ENCODE measurements at places on chromosomes 13 and 19.
A peak's percentile ranks its signal among the peaks of the same experiment; 100 is the strongest.

- DNase-seq = no peak
Observed at GRCh38 chr19:12720851-12721655, 2.7 kb downstream of the TNPO2 start.

GRCh38 chr13:111485491-111486250, 165.2 kb downstream of the TEX29 start:
- no peak for DNase-seq

- DNase-seq = no peak
Observed at GRCh38 chr13:22018836-22019210, 347.9 kb downstream of the FGF9 start.

GRCh38 chr19:44972802-44973201, 17.6 kb downstream of the CLPTM1 start:
- no peak for DNase-seq

DNA sequence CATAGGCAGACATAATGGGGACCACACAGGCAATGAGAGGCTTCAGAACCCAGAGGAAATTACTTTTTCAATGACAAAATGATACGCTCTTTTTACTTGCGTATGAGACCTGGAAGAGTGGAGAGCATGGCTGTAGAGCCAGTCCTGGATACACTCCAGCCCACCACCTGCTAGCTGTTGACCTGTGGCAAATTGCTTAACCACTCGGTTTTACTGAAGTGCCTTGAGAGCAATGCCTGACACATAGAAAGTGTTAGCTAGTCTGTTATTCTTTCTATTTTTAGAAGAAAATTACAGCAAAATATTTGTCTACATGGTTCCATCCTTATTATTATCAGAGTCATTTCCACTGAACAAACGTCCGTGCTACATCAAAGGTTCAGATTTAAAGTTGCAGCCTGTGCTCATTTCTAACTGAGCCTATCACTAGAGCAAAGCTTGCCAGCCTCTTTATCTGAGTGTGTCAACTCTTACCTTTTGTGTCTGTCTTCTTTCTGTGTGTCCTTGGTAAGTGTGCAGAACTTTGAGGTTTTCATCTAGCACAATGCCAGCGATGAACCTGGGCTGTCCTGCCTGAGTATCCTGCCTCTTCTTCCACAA, 9.6 kb upstream of the GPR183 start:
- peak; percentile 22 for DNase-seq

DNA sequence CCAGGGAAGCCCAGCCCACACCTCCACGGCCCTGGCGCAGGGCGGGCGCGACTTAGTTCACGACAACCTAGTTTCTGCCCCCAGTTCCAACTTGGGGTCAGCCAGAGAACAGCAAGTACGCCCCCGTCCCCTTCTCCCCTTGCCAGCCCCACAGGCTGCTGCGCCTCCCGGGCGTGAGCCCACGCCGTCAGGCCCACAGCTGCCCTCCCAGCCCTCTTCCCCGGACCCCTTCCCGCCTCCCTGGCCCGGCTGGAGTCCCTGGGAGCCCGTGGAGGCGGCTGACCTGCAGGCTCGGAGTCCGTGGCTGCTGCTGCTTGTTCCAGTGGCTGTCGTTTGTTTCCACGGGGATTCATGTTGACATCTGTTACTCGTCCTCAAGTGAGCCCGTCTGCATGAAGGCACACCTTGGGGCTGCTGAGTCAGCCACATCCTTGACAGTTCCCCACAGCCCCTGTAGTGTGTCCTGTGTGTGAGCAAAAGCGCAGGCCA, 86.0 kb downstream of the ATP11A start:
- DNase-seq = no peak

GRCh38 chr19:39568604-39569003, 28.6 kb upstream of the EID2 start:
- DNase-seq = no peak

DNA sequence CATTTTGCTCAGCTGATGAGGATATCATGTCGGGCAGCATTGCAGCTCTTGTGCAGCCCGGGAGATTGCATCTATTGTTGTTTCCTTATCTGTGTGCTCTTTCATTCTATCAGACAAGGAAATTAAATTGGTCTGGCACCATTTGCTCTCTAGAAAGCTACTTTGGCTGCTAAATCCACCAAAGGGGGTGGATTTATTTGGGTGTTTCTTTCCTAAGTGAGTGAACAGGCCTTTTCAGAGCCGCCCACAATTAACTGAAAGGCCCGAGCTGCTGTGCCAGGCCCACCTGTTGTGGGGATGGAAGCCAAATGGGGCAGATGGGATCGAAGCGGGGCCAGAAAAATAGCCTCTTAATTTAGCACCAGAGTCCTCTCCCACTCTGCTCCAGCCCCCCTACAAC, 99.4 kb downstream of the DNAJC15 start:
- no peak for DNase-seq

- no peak for DNase-seq
Observed at GRCh38 chr13:98173431-98174152, 3.5 kb downstream of the RNF113B start.

GRCh38 chr19:7718668-7719067, 13.2 kb downstream of the CLEC4G start:
- DNase-seq = no peak

DNA sequence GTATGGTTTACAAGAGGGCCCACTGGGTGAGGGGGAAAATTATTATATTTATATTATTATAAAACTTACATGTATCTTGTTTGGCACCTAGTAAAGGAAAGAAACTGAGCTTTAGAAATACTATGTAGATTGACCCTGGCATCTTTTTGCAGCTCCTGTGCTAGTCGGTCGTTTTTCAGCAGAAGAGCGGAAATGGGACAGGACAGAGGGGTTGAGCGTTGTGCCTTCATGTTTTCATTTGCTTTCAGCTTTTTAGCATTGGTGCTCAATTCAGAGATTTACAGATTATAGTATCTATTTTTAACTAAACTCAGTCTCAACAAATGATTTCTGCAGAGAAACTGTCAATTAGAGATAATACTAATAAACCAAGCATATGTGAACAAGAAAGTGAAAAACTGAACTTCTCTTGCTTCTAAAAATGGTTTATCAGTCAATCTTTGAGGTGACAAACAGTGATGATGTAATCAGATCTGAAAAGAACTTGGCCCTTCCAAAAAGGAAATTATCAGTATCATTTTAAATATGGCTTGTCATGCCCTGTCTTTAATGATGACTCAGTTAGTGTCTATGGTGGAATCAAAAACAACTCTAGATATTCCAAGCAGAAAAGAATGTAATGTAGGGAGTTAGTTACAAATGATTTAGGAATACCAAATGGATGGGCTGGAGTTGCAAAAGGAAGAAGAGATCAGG, 56.9 kb upstream of the KCTD4 start:
- DNase-seq = no peak

DNA sequence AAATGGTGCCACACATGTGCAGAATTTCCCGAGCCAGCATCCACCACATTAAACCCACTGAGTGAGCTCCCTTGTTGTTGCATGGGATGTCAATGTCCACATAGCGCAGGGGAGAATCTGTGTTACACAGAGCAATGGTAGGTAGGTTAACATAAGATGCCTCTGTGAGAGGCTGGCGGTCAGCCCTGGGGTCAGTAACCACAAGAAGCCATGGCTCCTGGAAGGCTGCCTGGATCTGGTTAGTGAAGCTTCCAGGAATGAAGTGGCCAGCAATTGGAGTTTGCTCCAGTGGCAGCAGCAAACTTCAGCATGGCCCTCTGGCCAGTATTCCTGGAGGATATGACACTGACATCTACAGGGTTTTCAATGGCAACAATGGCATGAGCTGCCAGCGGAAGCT, 37.0 kb upstream of the PCDH9 start:
- DNase-seq = no peak

- no peak for DNase-seq
Observed at GRCh38 chr19:35357867-35358573, at the start of gene FFAR3. FFAR3 (plus strand) TSS chr19:35358460; CDS start chr19:35358891, 431 bp downstream.

DNA sequence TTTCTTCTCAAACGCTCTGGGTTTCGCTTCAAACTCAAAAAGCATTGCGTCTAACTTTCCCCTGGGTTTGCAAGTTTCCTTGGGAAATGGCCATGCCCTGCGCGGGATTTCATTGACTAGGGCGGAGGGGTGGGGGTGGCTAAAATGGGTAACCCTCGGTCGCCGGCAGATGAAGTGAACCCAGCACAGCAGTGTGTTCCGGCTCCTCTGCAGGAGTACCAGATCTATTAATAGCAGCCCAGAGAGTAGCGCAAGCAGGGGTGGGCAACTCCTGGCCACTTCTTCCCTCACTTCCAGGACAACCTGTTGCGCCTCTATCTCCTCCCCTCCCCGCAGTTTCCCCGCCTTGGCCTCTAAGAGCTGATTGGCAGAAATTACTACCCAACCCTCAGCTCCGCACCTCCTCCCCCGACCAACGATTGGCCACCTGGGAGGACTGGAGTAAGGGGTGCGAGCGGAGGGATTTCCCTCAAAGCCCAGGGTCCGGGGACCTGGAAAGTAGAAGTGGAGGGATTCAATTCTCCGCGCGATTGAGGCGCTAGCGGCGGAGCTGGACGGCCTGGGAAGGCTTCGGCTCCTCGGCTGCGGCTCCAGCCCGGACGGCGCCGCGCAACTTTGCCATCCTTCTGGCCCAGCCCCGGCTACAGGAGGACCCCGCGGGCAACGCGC, at the start of gene FREM2:
Gene FREM2, plus strand, starts transcription at position 501 of the 669 bp plus-strand sequence. CDS start 268 bp downstream, outside the sequence.
- peak; percentile 97 for DNase-seq

- no peak for DNase-seq
Observed at GRCh38 chr13:39484506-39485313, 118.3 kb downstream of the LHFPL6 start.

DNA sequence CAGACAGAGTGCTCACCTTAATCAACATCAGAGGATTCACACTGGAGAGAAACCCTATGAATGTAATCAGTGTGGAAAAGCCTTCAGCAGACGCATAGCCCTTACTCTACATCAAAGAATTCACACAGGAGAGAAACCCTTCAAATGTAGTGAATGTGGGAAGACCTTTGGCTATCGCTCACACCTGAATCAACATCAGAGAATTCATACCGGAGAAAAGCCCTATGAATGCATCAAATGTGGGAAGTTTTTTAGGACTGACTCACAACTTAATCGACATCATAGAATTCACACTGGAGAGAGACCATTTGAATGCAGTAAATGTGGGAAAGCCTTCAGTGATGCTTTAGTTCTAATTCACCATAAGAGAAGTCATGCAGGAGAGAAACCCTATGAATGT, 18.3 kb downstream of the ZNF527 start:
- DNase-seq = no peak

DNA sequence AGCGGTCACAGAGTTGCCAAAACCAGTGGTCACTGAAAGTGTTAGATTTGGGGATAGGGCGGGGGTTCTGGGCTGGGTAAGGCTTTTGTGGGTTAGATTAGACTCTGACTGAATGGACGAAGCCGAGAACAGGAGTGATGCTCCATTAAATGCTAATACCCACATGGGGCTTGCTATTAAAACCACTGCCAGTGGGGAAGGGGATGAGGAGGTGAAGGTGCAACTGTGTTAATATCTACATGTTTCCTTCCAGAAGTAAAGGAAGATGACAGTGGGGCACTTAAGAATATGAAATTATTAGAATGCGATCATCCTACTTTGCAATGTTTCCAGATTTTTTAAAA, 573 bp upstream of the ZNF614 start:
- peak; percentile 77 for DNase-seq

- no peak for DNase-seq
Observed at GRCh38 chr19:2678044-2678671, 24.3 kb downstream of the GNG7 start.

DNA sequence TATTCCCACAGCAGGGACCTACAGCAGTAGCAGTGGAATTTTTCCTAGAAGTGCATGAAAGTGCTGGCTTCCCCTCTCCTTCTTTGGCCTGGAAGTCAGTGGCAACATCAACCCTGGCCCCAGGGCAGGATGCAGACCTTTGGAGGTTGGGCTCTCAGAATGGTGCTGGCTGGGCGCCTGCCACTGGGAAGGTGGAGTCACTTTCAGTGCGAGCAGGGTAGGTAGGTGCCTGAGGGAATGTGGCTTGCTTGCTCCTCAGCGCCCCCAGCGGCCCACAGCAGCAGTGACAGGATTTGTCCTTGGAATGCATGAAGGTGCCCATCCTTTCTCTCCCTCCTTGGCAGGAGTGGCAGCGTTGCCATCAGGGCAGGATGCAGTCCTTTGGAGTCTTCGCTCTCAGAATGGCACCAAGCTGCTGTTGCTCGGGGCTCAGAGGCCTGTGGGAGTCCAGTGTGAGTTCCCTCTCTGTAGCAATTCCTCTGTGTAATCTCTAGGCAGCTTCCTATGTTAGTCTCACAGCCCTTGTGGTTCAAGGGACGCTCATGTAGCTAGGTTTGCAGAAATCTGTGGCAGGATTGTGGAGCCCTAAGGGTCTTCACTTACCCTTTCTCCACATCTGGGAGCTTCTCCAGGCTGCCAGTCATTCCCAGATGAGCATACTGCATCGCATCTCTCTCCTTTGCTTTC, 354.4 kb upstream of the DACH1 start:
- no peak for DNase-seq

DNA sequence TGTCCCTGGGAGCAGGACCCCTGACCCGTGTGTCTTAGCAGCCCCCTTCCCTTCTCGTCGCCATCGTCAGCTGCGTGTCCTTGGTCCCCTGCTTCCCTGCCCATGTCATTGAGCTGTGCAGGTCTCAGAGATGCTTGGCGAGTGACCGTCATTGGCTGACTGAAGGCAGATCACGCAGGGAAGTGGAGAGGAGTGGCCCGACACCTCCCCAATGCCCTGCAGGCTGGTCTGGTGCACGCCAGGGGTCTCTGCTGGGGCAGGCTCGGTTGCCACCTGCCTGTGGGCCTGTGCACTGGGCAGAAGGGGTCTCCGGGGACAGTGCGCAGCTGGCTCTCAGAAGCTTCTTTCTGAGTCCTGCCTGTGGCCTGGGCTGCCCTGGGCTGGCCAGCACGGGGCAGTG, 6.2 kb downstream of the GNA11 start:
- DNase-seq = no peak

DNA sequence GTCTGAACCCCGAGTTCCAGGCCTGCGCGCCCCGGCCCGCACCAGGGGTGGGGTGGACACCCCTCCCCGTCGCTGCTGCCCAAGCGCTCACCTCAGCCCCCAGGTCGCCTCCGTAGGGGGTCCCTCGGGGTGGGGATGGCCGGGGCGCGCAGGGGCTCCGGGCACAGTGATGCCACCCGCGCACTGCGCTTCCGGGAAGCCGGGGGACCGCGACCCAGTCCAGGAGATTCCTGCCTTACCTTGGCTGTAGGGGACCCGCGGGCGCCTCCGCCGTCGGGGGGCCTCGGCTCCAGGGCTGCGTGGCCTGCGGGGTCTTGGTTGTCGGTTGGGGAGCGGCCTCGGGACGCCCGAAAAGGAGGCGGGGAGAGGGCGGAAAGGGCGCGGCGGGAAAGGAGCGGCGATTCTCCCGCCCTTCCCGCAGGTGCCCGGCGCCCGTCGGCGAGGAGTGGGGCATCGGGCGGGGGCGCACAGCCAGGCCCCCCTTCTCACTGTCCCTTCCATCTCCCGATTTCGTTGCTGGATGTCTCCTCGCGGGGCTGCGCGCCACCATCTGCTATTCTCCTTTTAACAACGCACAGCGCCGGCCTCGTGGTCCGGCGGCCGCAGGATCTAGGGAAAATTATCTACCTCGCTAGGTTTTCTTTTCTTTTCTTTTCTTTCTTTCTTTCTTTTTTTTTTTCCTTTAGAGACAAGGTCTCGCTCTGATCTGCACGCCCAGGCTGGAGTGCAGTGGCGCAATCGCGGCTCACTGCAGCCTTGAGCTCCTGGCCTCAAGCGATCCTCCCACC, at the start of gene KEAP1:
Gene KEAP1, minus strand, starts transcription at position 355 of the 788 bp plus-strand sequence. CDS start 3,323 bp downstream, outside the sequence.
- DNase-seq = peak; percentile 83

- DNase-seq = no peak
Observed at GRCh38 chr13:58235454-58235853, 603.9 kb downstream of the PCDH17 start.
